ENCODE measurements at places on chromosomes 13 and 19.

DNA sequence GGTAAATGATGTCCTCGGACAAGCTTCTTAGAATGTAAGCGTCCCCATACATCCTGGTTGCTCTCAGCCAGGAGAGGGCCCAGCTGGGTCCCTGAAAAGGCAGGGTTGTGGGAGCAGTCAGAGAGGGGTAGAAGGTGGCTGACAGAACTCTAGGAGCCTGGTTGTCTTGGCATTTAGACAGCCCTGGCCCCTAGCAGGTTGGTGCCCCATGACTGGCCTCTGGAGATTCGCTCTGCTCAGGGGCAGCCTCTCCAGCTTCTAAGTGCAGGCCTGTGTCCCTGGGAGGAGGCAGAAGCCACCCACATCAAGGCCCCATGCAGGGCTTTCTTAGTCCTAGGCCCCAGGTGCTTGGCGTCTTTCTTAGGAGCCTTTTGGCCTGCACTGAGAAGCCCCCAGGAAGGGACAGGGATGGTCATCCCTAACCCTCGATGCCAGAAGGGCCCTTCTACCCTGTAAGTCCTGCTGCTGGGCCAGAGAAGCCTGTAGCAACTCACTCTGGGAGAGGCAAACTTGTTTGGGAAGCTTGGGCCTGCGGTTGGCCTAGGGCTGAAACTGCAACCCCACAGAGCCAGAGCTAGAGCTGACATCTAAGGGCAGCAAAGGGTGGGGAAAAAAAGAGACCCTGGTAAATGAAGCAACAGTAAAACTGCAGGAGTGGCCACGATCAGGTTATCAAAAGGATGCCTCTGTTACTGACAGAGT, 2.8 kb upstream of the CDX2 start:
- no peak for DNase-seq

- DNase-seq: peak; percentile 64
These were observed 1.9 kb downstream of the CNN2 start for GRCh38 chr19:1028062-1028926.

DNA sequence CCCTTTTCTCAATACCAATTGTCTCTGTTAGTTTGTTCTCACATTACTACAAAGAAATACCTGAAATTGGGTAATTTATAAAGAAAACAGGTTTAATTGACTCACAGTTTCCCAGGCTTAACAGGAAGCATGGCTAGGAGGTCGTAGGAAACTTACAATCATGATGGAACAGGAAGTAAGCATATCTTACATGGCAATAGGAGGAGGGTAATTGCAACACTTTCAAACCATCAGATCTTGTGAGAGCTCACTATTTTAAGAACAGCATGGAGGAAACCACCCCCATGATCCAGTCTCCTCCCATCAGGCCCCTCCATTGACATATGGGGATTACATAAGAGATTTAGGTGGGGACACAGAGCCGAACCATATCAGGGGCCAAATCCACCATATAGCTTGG, 1210.1 kb upstream of the SPRY2 start:
- DNase-seq: no peak

GRCh38 chr13:31433207-31433606, 233.4 kb downstream of the B3GLCT start:
- DNase-seq: no peak

DNA sequence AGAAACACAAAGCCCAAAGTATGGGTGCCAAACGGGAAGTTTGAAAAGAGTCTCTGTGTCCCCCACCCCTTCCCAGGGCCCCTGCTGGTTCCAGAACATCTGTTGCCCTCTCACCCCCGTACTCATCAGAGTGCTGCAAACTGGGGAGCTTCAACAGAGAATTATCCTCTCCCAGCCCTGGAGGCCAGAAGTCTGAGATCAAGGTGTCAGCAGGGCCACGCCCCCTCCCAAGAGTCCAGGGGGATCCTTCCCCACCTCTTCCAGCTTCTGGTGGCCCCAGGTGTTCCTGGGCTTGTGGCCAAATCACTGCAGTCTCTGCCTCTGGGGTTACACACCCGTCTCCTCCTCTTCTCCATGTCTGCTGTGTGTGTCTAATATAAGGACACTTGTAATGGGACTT, 183.4 kb downstream of the PTPRS start:
- DNase-seq: no peak

DNA sequence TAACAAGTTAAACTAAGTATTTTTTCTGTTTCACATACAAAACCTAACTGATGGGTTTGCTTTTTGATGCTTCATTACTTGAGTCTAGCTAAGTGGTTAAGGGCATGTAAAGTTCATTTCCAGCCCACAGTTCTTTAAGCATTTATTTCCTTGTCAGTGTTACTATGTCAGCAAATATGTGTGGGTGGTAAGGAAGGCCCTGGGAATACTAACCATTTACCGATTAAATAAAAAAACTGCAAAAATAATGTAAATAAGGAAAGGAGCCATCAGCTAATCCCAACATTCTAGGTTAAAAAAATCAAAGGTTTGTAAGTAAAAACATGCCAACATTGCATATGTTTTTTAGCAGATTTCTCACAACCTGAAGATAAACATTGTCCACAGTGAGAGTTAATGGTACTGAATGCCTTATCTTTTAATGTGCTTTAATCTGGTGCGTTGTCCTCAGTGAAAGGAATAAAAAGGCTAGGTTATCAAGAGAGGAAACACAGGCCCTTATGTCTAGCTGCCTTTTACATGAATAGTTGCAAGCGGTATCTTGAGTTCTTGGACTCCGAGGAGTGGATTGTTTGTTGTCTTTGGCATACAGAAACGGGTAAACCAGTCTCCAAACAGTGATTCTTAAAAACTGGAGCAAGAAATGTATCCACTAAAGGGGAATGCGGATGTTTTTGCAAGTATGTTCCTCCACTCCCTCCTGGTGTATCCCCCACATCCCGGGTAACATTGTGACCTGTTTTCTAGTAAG, 949.6 kb upstream of the SLC10A2 start:
- no peak for DNase-seq

DNA sequence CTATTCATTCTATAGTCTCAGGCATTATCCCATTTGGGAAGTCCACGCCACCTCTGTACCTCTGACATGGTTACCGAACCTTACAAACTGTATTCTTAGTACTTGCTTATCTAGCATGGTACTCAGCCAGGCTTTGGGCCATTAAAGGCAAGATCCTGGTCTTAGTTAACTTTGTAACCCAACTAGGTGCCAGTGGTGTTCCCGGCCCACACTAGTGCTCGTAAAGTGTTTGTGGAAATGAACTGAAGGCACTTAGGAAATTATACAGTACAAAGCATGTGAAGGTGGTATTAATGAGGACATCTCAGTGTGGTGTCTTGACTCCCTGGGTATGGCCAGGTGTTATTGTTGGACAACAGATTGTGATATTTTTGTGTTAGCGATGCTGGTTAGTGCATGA, 87.8 kb upstream of the RNF113B start:
- no peak for DNase-seq

- no peak for DNase-seq
These were observed 592.9 kb downstream of the KCTD12 start for GRCh38 chr13:76293346-76293745.

GRCh38 chr19:2887391-2887914, 13.3 kb upstream of the ZNF57 start:
- DNase-seq: no peak

DNA sequence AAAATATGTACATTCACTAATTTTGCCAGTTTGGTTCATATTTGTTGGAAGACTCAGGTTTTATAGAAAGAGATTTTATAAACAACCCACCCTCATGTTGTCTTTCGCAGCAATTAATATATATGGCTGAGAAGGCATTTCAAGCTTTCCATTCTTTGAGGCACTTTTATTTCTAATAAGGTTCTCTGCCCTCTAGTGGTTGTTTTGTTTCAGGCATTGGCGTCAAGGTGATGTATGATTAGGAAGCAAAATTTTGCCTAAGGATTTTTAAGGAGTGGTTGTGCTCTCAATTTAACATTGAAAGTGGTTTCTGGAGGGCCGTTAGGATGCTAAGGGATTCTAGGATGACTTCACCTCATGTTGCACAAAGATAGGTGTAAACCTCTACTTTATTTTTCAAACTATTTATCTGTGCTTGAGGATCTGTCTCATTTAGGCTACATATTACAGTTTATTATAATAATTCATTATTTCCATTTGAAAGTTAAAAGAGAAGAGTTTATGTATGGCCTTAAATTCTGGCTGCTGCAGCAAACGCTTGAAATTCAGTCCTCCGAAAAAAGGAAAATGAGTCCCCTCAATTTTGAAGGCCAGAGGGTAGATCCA, 35.9 kb downstream of the OXGR1 start:
- no peak for DNase-seq

- DNase-seq: no peak
These were observed 314.9 kb downstream of the COG6 start for GRCh38 chr13:39970177-39970846.

DNA sequence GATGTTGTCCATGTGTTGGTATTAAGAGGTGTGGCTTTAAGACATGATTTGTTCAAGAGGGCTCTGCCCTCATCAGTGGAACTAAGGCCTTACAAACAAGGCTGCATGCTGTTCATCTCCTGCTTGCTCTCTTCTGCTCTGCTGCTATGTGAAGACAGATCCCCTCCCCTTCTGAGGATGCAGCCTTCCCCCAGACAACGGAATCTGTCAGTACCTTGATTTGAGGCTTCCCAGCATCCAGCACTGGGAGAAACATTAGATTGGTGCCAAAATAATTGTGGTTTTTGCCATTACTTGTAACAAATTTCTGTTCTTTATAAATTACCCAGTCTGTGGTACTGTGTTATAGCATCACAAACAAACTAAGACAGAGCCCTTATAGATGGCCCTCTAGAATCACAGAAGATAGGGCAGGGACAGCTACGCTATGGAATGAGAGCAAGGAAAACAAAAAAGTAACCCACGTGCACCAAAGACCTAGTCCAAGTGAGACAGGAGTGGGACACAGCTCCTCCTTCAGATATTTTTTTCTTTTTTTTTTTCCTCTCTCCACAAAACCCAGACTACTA, 151.5 kb upstream of the RXFP2 start:
- no peak for DNase-seq

DNA sequence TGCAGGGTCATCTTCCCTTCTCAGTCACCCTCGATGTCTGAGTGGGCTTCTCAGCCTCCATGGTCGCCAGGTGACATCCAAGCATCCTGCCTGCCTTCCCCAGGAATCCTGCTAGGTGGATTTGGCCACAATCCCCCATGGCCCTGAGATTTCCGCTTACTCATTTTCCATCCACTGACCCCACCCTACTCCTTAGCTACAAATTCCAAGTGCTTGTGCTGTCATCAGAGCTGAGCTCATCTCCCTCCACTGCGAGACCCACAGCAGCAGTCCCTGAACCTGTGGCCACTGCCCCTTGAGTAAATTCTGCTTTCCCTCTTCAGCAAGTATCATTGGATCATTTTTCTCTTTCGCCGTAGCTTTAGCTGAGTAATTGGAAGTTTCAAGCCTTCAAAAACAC, 90.5 kb upstream of the ANKRD10 start:
- DNase-seq: no peak

- no peak for DNase-seq
These were observed 13.3 kb upstream of the CACNG6 start for GRCh38 chr19:53977991-53978731.

DNA sequence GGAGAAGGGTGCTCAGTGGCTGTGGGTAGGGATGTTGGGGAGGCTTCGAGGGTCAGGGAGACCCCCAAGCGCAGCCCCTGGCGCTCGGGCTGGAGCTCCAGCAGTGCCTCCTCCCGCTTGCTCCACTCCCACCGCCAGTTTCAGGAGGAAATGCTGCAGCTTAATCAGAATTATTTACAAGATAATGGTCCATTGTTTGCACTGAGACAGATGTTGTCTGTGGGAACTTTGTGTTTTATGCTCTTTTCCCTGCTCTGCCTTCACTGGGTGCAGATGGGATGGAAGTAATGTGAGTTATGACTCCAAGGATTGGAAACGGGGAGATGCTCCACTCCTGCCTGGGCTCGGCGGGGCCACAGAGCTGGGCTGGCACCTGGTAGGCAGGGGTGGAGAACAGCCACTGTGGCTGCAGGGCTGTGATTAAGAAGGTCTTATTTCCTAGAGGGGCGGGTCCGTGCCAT, 192.4 kb downstream of the ZNF536 start:
- DNase-seq: no peak

GRCh38 chr13:112466132-112467058, 90.2 kb downstream of the SPACA7 start:
- DNase-seq: no peak

GRCh38 chr13:75959861-75960481, 323.8 kb downstream of the LMO7 start:
- DNase-seq: no peak

DNA sequence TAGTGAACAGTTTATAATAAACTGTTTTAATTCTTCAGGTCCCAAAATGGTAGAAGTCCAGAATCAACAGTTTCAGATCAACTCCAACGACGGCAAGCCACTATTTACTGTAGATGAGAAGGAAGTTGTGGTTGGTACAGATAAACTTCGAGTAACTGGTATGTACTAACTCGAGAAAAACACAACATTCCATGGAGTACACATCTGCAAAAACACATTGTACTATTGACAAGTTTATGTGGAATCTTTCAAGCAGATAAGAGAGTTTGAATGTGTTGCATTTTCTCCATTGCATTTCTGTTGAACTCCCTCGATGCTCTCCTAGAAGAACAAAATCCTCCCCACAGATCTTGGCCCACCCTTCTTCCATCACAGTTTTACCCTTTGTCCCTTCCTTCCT, 98.5 kb downstream of the SGCG start:
- DNase-seq: no peak

DNA sequence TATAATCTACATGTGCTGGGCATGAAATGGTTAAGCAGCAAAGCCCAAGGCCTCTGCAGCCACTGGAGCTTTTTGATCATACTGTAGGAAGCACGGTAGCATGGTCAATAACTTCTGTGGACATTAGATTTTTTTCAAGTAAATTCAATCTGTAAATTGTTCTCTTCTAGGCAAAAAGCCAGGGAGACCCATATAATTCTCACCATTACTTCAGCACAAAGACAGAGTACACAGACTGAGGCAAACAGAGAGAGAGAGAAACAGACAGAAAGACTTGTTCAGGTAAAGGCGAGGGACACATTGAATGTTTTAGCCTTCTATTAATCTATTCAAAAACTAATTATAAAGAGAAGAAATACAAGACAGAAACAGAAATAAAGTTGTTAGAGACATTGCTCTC, 349.4 kb downstream of the RFC3 start:
- DNase-seq: no peak

- DNase-seq: no peak
These were observed 8.1 kb upstream of the ARL11 start for GRCh38 chr13:49620170-49620621.

DNA sequence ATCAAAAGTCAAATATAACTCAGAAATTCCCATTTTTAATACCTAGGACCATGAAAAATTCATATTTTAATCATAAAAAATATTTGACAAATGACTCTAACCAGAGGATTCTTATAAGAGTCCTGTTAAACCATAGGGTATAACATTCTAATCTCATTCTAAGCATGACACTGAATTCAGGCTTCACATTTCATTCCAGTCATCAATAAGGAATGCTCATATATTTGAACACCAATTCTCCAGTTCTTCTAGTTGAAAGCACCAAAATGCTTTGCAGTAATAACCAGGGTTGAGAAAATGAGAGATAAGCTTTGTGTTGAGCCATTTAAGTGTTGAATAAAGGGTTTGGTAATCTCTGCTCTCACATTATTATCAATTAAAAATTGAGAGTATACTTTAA, 147.5 kb downstream of the VWA8 start:
- no peak for DNase-seq
